ENCODE measurements at places on chromosomes 1 and 21. TPM values are rescaled to one million over a fixed set of nuclear protein-coding genes. Genes with fewer than 3 reads are reported as not detected.

DNA sequence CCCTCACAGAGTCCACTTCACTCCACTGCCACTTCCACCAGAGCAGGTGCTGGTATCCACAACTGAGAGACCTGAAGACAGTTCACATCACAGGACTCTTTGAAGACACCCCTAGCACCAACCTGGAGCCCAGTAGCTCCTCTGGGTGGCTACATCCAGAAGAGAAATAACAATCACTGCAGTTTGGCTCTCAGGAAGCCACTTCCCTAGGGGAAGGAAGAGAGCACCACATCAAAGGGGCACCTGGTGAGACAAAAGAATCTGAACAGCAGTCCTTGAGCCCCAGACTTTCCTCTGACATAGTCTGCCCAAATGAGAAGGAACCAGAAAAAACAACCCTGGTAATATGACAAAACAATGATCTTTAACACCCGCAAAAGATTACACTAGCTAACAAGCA, 113.2 kb downstream of the TENT5C start:
- no peak overlapping the region for H3K4me3 ChIP-seq
- peak; percentile 21 for DNase-seq
- no peaks in the 10 kb centered on the region for H3K27me3 ChIP-seq

PTPN14 gene
- 0.07 TPM for total RNA-seq

- peaks cover 5% of the 10 kb centered on the region for H3K36me3 ChIP-seq
- peak overlapping the region; percentile 96 for H3K27ac ChIP-seq
- H3K4me1 ChIP-seq = peaks cover 7% of the 10 kb centered on the region
- peak overlapping the region; percentile 84 for H3K4me3 ChIP-seq
Observed at GRCh38 chr1:85202092-85202863, 1.5 kb upstream of the SYDE2 start.

GRCh38 chr1:234072793-234073192, 168.3 kb downstream of the SLC35F3 start:
- no peak overlapping the region for H3K4me3 ChIP-seq
- H3K27me3 ChIP-seq = no peaks in the 10 kb centered on the region
- H3K36me3 ChIP-seq = no peaks in the 10 kb centered on the region
- no peak for DNase-seq
- no peaks in the 10 kb centered on the region for H3K4me1 ChIP-seq
- no peak overlapping the region for H3K27ac ChIP-seq

BCAN gene
- not detected for total RNA-seq

- no peak overlapping the region for H3K4me3 ChIP-seq
- DNase-seq = no peak
- no peaks in the 10 kb centered on the region for H3K27me3 ChIP-seq
- no peaks in the 10 kb centered on the region for H3K4me1 ChIP-seq
- no peak overlapping the region for H3K27ac ChIP-seq
Observed at GRCh38 chr1:38613996-38614395, 245.6 kb downstream of the RRAGC start.

DNA sequence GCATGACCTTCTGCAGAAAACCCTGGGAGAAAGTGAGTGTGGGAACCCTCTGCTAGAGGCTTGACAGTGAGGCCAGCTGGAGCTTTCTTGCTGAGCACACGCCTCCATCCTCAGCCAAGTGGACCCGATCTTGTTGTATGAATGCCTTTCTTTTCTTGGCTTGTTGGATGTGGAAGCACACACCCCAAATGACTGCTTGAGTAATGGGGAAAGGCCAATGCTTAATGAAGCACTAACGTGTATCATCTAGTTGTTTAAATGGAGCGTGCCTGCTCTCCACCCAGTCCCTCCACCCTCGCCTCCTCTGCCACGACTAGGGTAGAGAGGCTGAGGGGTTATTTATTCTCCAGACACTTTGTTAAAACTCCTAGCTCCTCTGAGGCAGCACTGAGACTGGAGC, 54.3 kb upstream of the IKBKE start:
- no peak overlapping the region for H3K4me3 ChIP-seq
- H3K27me3 ChIP-seq = no peaks in the 10 kb centered on the region
- no peaks in the 10 kb centered on the region for H3K4me1 ChIP-seq
- no peak for DNase-seq
- no peak overlapping the region for H3K27ac ChIP-seq

- no peak overlapping the region for H3K4me3 ChIP-seq
- no peaks in the 10 kb centered on the region for H3K27me3 ChIP-seq
- no peak overlapping the region for H3K27ac ChIP-seq
- DNase-seq = no peak
- no peaks in the 10 kb centered on the region for H3K4me1 ChIP-seq
Observed at GRCh38 chr1:37148663-37149062, 114.3 kb upstream of the GRIK3 start.

TPTE gene
- total RNA-seq = not detected

RCAN3 gene
- total RNA-seq = 123 TPM

- no peak overlapping the region for H3K27ac ChIP-seq
- no peaks in the 10 kb centered on the region for H3K36me3 ChIP-seq
- H3K4me1 ChIP-seq = peaks cover 23% of the 10 kb centered on the region
Observed at GRCh38 chr1:51433269-51433971, 85.6 kb downstream of the EPS15 start.

DNA sequence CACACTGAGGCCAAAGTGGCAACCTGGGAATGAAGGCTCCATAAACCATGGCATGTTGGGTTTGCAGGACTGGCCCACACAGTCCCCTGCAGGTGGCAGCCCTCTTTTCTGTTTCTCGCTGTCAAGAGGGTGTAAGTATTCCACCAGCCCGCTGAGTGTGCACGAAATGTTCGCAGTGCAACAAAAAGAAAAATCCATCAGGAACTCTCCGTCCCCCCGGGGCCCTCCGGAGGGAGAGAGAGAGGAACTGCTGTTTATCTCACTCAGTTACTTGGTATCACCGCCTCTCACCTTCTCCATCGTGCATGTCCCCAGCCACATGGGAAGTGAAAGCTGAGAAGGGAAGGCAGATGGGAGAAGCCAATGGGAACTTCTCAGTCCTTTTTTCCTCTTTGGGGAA, 38.3 kb downstream of the NCF2 start:
- no peak overlapping the region for H3K4me3 ChIP-seq
- no peak for DNase-seq
- H3K36me3 ChIP-seq = peaks cover 14% of the 10 kb centered on the region
- no peak overlapping the region for H3K27ac ChIP-seq
- no peaks in the 10 kb centered on the region for H3K27me3 ChIP-seq
- no peaks in the 10 kb centered on the region for H3K4me1 ChIP-seq

DNAJC28 gene
- total RNA-seq = 1.5 TPM

GRCh38 chr1:17768651-17769241, 13.6 kb downstream of the ACTL8 start:
- no peak overlapping the region for H3K4me3 ChIP-seq
- H3K4me1 ChIP-seq = no peaks in the 10 kb centered on the region
- H3K27me3 ChIP-seq = no peaks in the 10 kb centered on the region
- no peak for DNase-seq

- H3K4me1 ChIP-seq = peaks cover under 1% of the 10 kb centered on the region
- no peak overlapping the region for H3K4me3 ChIP-seq
- DNase-seq = no peak
- no peaks in the 10 kb centered on the region for H3K27me3 ChIP-seq
- no peaks in the 10 kb centered on the region for H3K36me3 ChIP-seq
- H3K27ac ChIP-seq = no peak overlapping the region
Observed at GRCh38 chr1:178537382-178538090, 24.6 kb downstream of the TEX35 start.

CFHR4 gene
- total RNA-seq = not detected

GRCh38 chr1:34984435-34984792, 733 bp downstream of the TMEM35B start:
- H3K27ac ChIP-seq = peak overlapping the region; percentile 94
- H3K4me3 ChIP-seq = peak overlapping the region; percentile 96
- DNase-seq = no peak
- H3K27me3 ChIP-seq = no peaks in the 10 kb centered on the region

DNA sequence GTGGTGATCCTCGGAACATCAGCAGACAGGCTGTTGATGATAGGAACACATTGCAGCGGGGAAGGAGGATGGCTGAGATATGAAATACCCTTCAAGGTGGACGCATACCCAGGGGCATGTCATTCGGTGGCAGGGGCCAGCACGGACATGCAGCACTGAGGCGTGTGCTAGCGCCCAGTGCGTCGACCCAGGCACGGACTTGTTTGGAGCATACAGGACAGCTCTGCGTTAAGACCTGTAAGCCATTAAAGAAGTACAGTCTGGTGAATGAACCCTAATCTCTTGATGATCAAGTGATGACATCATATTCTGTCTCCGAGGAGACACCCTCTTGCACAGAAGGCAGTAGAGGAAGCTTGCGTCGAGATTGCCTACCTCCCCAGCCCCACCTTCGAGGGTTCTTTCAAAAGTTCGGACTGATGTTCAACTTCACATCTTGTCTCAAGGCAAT, 63.6 kb upstream of the KIF26B start:
- no peak for DNase-seq
- H3K4me1 ChIP-seq = no peaks in the 10 kb centered on the region
- H3K27me3 ChIP-seq = no peaks in the 10 kb centered on the region
- H3K27ac ChIP-seq = no peak overlapping the region

DNA sequence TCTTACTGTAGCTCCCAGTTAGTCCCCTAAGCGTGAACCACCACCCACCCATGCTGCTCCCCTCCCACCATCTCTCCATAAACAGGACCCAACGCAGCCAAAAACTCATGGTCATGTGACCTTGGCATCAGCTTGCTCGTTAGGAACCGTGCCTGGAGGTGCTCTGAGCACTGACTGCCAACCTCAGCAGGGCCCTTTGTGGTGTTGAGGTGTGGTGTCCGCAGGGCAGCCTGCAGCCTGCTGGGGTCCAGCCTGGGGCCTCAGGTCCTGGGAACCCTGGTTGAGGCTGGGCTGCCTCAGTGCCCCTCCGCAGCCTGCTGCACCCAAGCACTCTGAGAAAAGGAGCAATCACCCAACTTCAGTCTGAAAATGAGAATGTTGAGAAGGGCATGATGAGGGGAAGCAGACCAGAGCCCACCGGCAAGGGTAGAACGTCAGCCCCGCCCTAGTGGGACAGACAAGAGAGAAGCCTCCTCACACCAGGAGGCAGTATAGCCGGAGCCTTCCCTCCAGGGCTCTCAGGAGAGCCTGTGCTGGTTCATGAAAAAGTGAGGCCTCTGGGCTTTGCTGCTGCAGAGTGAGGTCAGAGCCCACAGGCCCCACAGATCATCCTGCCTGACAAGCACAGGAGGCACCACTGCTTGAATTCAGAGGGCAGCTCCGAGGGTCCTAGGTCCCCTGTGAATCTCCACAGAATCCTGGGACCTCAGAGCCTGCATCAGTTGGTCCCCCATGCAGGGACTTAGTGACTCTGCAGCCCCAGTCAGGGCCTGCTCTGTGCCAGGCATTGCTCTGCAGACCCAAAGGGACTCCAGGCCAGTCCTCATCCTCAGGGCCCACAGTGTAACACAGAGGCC, 4.9 kb upstream of the COL6A2 start:
- H3K27me3 ChIP-seq = no peaks in the 10 kb centered on the region
- peaks cover 19% of the 10 kb centered on the region for H3K4me1 ChIP-seq
- H3K27ac ChIP-seq = no peak overlapping the region
- H3K36me3 ChIP-seq = no peaks in the 10 kb centered on the region
- no peak for DNase-seq

ARTN gene
- 0.48 TPM for total RNA-seq

DNA sequence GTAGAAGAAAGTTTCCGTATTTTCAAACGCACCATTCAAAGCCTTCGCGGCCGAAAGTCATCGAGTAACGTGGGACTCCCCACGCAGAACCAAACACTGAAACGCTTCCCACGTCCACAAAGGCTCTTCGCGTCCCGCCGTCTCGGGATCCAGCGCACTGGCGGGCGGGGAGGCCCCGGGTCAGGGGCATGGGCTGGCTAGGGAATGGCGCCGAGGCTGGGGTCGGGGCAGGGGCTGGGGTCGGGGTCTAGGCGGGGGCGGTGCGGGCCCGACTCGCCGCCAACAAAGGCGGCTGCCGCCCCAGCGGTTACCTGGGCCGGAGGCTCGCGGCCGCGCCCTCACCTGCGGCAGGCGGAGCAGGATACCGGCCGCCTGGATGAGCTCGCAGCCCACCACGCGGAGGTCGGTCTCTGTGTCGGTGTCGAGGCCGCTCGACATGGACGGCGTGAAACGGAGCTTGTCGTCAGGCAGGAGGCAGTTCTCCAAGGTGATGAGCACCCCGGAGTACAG, 403 bp downstream of the CCNL2 start:
- peak overlapping the region; percentile 82 for H3K4me3 ChIP-seq
- no peaks in the 10 kb centered on the region for H3K27me3 ChIP-seq
- no peak for DNase-seq
- H3K36me3 ChIP-seq = peaks cover 61% of the 10 kb centered on the region
- peak overlapping the region; percentile 91 for H3K27ac ChIP-seq

DNA sequence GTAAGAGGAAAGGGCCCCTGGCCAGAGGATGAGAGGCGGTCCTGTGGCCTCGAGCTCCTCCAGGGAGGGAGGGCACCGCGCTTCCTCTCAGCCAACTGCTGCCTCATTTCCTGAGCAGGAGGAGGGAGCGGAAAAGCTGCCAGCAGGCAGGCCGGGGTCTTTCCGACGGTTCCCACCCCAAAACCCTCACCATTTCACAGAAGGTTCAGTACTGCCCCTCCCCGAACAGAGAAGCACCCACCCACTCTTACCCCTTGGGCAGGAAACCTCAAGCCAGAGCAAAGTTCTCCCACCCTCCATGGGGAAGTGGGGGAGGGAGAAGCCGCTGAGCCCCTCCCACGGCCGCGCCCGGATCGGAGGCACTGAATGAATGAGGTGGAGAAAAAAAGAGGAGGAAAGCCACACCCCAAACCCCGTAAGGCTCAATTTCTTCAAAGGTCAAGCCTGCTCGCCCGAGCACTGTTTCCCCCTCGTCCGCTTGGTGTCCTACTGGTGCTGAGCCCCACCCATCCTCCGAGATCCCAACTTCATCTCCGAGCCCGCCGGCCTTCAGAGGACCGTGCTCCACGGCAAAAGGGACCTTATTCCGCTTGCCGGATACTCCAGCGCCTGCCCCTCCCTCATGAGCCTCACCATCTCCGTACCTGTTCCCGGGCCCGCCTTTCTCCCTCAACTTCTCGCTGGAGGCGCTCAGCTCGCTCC, 9.4 kb downstream of the TPM3 start:
- DNase-seq = peak; percentile 33
- H3K27me3 ChIP-seq = no peaks in the 10 kb centered on the region
- H3K27ac ChIP-seq = peak overlapping the region; percentile 95
- peaks cover 51% of the 10 kb centered on the region for H3K4me1 ChIP-seq
- H3K4me3 ChIP-seq = peak overlapping the region; percentile 93

KCTD3 gene
- 3.5 TPM for total RNA-seq

CRYBG2 gene
- not detected for total RNA-seq

- no peak for DNase-seq
- no peaks in the 10 kb centered on the region for H3K36me3 ChIP-seq
- H3K27ac ChIP-seq = no peak overlapping the region
- H3K4me1 ChIP-seq = no peaks in the 10 kb centered on the region
Observed at GRCh38 chr1:63023171-63023570, 239.2 kb downstream of the ATG4C start.

RNU1-4 gene
- total RNA-seq = 3,877 TPM

NLRP3 gene
- 1.1 TPM for total RNA-seq

GRCh38 chr1:228294717-228295116, 86.9 kb downstream of the OBSCN start:
- peaks cover 7% of the 10 kb centered on the region for H3K36me3 ChIP-seq
- no peak for DNase-seq
- no peaks in the 10 kb centered on the region for H3K4me1 ChIP-seq
- H3K27ac ChIP-seq = no peak overlapping the region
- H3K4me3 ChIP-seq = no peak overlapping the region

GRCh38 chr1:100164216-100164615, 13.8 kb downstream of the LRRC39 start:
- no peaks in the 10 kb centered on the region for H3K36me3 ChIP-seq
- DNase-seq = no peak
- H3K4me1 ChIP-seq = no peaks in the 10 kb centered on the region
- H3K27me3 ChIP-seq = no peaks in the 10 kb centered on the region

GUCA2B gene
- not detected for total RNA-seq
